ENCODE measurements at places on chromosomes 12 and 14. TPM values are rescaled to one million over a fixed set of nuclear protein-coding genes. Genes with fewer than 3 reads are reported as not detected.

- no peak for DNase-seq
Measured at GRCh38 chr12:88390811-88391210, 189.5 kb downstream of the KITLG start.

DNA sequence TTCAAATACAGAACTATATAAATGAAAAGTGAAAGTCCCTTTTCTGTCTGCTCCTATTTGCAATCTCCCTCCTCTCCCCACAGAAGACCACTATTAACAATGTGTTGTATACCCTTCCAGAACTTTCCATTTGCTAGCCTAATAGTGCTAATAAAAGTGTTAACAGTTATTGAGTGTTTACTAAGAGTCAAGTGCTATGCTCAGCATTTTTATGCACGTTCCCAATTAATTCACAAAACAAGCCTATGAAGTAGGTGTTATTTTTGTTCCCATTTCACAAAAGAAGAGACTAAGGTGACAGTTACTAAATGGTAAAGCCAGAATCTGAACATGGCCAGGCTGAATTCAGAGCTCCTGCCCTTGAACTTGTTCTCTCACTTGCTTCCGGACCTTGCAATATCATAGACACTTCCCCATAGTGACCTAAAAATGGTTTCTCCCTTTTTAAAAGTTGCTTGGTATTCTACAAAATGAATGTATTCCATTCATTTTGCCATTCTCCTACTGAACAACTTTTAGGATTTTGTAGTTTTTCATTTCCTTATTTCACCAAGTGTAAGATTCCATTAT is 1.6 kb upstream of the PRKAB1 start:
- no peak for DNase-seq

DNA sequence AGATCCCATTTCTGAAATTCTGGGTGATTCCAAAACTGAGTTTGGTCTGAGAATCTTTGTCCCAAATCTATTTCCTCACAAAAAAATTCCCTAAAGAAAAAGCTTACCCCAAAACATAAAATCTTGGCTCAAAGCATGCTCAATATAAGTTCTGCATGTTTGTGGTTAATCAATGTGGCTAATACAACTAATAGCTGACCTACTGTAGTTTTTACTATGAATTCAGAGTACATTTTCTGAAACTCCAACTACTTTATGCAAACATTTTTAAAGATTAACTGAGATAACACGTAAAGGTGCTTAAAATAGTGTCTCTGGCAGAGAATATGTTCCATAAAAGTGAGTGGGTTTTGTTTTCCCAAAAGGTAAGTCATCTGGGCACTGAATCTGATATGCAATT is 133.1 kb downstream of the MED13L start:
- no peak for DNase-seq

C12orf50 gene
- not detected for total RNA-seq

EML5 gene
- 0.49 TPM for total RNA-seq

DNA sequence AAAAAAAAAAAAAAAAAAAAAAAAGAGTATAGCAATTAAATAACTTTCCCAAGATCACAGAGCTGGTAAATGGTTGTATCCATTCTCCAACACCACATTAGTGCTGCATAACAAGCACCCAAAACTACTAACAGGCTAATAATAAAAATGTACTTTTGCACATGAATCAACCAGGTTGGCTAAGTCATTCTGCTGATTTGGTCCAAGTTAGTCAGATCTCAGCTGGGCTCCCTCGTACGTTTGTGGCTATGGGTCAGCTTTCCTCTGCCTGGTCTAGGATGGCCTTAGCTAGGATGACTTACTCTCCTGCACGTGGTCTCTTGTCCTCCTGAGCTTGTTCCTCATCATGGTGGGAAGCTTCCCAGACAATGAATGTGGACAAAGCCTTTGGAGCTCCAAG is 7.9 kb upstream of the PLEKHG6 start:
- DNase-seq = no peak
